Dorsolateral prefrontal cortex (tissue), 122 donors: ENCODE measurements at places on chromosomes 12 and 14.

DNA sequence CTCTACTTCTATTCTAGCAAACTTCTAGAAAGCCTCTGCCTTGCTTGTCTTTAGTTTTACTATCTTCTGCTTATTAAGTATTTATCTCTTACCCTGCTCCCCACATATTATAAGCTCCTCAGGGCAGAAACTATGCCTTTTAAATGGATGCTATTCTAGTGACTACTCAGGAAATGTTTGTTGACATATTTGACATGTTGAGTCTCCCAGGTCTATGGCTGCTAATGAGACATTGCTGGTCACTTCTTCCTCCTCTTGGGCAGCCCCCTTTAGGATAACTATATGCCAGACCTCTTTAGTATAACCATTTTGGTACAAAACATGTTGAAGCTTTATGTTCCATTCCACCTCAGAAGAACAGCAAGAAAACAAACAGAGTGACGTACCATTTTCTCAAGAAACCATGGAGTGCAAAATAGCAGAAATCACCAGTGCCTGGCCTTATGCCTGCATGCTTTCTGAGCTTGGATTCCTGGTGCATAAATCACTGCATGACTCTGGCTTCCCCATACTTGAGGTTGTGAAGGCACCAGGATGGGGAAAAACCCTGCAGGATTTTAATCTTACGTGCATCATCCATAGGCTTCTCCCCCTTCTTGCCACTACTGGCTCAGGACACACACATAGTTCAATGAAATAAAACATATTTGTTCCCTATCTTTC is 202.6 kb downstream of the TMX1 start:
- no peak for DNase-seq

GRCh38 chr12:50187084-50187900 is 20.1 kb upstream of the CERS5 start:
- DNase-seq, result peak; percentile 31

DNA sequence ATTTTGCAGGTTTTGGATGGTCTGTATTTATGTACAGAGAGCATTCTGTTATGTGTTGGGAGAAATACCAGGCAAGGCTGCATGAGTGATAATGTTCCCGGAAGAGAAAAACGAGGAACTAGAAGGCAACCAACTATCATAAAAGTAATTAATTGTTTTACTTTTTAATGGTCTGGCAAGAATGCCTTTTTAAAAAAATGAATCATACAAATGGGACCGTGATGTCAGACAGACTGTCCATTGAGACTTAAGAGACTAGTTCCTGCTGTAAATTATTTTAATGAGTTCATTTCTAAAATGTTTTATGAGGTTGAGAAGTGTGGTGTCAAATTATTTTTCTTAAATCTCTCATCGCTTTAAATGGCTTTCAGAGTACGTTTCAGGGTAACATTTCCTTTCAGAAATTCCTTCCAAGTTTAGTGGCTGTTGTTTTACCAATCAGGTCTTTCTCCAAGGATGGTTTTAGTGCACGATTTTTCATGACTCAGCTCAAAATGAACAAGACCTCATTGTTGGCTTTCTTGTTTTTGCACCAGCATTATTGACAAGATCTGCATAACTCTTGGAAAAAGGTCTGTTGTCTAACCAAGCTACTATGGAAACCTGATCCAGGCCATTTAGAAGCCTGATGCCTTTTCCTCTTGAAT is 86.1 kb upstream of the ARHGAP5 start:
- DNase-seq, result no peak

DNA sequence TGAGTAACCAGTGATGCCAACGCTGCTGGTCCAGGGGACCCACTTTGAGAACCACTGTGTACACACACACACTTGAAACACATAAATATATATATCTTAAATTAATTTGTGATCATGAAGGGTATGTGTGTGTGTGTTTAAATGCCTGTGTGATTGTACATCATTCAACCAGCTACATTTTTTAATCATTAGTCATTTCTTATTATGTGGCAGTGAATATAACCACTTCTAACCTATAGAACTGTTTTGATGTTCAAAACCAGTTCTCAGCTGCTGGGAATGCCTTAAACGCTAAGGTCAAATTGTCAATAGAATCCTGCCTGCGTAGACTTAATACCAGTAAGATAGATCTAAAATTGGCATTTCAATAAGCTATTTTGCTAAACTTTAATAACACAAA is 330.0 kb downstream of the SYT1 start:
- DNase-seq, result no peak

GRCh38 chr12:27233814-27234213 is 10.3 kb upstream of the STK38L start:
- no peak for DNase-seq

DNA sequence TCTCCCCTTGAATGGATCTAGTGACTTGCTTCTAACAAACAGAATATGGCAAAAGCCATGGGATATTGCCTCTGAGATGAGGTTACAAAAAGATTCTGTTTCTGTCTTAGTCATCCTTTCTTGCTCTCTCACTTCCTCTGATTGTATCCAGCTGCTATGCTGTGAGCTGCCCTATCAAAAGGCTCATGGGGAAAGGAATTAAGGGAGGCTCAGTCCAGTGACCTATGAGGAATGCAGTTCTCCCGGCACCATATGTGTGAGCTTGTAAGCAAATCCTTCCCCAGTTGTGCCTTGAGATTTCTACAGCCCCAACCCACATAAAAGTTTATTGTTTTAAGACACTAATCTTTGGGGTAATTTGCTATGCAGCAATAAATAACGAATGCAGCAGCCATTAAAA is 183.1 kb downstream of the KLHL28 start:
- DNase-seq, result no peak

GRCh38 chr12:27497446-27497845 is 26.6 kb upstream of the PPFIBP1 start:
- no peak for DNase-seq

DNA sequence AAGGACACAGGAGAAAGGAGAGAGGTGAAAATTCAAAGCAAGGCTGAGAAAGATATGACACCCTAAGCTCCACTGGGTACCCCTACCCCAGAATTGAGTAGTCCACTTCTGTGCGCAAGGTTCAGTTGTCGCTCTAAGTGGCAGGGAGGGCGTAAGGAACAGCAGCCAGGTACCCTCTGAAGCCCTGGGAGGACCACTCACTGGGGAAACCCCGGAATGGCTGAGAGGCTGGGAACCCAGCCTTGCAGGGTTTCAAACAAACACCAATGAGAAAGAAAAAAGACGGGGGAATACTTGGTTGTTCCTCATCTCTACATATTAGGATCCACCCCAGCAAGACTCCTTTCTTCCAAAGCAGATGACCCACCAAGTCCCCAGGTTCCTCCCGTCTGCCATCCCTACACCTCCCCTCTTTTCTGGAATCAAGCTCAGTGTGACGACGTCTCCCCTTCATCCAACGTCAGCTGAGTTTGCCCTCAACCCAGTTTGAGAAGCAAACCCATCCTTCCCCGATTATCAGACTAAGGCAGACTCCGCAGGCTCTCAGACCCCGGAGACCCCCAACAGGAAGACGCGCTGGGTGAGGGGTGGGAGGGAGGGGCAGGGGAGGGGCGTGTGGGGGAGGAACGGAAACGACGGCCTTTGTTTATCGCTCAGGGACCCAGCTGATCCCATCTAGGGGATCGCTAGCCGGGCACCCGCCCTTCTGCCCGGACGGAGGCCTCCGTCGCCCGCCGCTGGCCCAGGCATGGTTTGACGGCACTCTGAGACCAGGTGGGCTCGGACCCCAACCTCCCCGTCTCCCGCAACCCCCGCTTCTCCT is 795 bp downstream of the LMBR1L start:
- no peak for DNase-seq

DNA sequence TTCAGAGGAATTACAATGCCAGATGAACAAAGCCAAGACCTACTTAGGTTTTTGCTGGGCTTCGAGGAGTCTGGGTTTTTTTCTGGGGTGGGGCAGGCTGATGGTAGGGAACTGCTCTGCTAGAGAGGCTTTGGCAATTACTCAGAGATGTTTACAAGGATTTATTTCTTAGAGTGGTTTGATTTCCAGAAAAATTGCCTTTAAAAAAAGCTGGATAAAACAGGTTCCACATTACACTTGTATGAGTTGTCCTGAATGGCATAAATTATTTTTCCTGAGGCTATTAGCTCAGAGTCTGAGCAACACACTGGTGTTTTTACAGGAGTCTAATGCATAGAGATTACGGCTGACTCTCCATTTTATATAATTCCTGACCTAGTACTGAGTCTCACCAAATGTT is 118.5 kb upstream of the FRMD6 start:
- DNase-seq, result no peak

GRCh38 chr12:3161861-3162260 is 84.7 kb downstream of the TSPAN9 start:
- no peak for DNase-seq

GRCh38 chr14:101462726-101463565 is 98.3 kb upstream of the DIO3 start:
- DNase-seq, result peak; percentile 20

GRCh38 chr12:65699251-65699650 is 125.0 kb upstream of the HMGA2 start:
- DNase-seq, result no peak

DNA sequence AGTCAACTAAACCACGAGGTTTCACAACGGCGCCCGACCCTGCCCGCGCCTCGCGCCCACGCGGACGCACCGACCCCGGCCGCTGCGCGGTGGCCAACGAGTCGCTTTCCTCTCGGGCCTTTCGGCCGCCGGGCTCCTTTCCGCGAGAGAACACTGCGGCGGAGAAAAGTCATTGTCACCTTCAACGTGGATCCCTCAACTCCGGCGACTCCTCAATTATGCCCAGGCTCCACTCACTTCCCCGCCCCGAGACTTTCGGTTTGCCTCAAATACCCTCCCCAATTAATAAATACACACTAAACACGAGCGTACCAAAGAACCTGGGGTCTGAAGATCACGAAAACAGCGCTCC is 450 bp downstream of the SINHCAF start:
- peak; percentile 10 for DNase-seq

- DNase-seq, result no peak
Measured at GRCh38 chr14:22598896-22599244, 770 bp downstream of the ABHD4 start.

DNA sequence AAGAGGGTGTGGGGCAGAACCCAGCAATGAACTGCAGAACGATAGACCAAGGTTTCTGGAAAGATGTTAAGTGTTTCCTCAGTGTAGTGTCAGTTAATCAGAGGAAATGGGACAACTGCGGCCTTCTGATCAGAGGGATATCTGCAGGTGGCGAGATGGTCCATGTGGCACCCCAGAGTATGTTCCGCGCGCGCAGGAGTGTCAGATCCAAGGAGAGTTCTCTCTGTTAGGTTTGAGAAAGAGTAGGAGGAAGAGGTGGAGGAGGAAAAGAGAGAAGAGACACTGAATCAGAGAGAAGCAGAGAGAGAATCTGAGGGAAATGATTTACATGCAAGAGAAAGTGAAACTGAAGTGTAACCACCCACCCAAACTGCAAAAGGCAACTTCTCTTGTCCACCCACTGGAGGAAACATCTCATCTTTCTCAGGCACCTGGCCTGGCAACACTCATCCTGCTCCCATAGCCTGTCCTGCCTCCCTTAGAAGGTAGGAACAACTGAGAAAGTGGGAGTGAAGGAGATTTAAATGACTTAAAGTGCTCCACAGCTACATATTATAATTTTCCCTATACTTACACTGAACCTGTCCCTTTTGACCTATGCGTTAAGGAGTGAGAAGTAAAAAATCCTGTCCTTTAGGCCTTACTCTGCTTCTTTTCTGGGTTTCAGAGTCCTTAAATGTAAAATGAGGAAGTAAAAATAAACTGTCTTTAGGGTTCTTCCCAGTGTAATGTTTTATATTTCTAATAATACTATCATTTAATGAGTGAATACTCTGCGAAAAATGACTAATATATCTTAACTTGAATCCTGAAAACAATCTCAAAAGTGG is 6.8 kb upstream of the TESPA1 start:
- DNase-seq, result no peak

DNA sequence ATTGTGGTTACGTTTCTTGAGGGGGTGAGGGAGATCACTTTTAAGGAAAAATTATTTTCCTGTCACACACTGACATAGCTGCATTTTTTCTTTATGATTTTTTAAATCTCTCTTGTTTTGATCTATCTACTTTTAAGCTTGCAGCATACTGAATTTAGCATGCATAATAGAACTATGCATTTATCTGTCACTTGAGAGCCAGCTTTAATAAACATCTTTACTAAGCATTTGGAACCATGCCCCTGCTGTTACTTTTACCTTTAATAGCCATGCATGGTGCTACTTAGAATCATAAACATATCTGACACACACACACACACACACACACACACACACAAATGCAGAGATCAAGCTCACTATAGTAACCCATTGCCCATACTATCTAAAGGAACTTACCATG is 486.2 kb downstream of the NELL2 start:
- no peak for DNase-seq

- no peak for DNase-seq
Measured at GRCh38 chr12:65454115-65454787, 175.8 kb downstream of the MSRB3 start.

GRCh38 chr12:103470664-103471063 is 25.1 kb downstream of the C12orf42 start:
- DNase-seq, result no peak

- DNase-seq, result no peak
Measured at GRCh38 chr14:68888883-68889282, 90.2 kb downstream of the ACTN1 start.

GRCh38 chr14:101558739-101559240 is 2.5 kb upstream of the DIO3 start:
- no peak for DNase-seq

- no peak for DNase-seq
Measured at GRCh38 chr14:50932592-50933495, 11.4 kb downstream of the PYGL start.

- no peak for DNase-seq
Measured at GRCh38 chr14:68840454-68840853, 47.6 kb upstream of the ZFP36L1 start.

GRCh38 chr14:103189481-103190470 is 66.5 kb downstream of the TNFAIP2 start:
- no peak for DNase-seq

DNA sequence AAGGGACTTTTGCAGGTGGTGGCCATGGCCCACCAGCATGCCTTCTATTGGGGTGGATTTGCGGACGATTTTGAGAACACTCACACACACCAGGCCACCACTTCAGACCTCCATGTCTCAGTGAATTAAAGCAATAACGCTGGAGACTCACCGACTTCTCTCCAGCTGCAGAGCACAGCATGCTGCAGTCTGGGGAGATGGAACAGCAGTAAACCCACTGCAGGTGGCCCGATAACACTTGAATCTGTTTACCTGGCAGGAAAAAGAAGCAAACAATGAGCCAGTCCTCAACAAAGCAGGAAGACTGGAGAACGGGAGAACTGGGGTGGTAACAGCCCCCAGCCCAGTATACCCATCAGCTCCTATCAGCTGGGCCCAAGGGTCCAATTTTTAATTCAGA is 21.6 kb downstream of the RFC5 start:
- no peak for DNase-seq
